Substantia nigra (tissue), 51 donors: ENCODE measurements at places on chromosomes 11 and 22.

- DNase-seq = no peak
Measured at GRCh38 chr22:27588268-27588667, 213.3 kb downstream of the MN1 start.

DNA sequence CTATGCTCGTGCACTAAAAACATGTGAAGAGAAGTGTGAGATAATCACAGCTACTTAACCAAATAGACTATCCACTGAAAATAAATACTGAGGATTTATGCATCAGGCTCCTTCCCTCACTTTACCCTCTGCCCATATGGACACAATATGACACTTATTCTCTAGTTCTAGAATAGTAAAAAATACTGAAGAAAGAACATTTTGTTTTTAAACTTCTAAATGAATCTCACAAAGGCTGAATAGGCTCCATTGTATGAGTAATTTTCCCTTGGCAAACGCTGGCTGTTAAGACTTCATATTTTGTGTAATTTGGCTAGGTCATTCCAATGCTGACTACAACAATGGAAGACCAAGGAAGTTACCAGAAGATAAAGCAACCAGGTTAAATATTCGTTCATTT, 9.9 kb downstream of the HPS5 start:
- no peak for DNase-seq

- DNase-seq = no peak
Measured at GRCh38 chr22:36981247-36981775, 37.9 kb downstream of the TST start.

DNA sequence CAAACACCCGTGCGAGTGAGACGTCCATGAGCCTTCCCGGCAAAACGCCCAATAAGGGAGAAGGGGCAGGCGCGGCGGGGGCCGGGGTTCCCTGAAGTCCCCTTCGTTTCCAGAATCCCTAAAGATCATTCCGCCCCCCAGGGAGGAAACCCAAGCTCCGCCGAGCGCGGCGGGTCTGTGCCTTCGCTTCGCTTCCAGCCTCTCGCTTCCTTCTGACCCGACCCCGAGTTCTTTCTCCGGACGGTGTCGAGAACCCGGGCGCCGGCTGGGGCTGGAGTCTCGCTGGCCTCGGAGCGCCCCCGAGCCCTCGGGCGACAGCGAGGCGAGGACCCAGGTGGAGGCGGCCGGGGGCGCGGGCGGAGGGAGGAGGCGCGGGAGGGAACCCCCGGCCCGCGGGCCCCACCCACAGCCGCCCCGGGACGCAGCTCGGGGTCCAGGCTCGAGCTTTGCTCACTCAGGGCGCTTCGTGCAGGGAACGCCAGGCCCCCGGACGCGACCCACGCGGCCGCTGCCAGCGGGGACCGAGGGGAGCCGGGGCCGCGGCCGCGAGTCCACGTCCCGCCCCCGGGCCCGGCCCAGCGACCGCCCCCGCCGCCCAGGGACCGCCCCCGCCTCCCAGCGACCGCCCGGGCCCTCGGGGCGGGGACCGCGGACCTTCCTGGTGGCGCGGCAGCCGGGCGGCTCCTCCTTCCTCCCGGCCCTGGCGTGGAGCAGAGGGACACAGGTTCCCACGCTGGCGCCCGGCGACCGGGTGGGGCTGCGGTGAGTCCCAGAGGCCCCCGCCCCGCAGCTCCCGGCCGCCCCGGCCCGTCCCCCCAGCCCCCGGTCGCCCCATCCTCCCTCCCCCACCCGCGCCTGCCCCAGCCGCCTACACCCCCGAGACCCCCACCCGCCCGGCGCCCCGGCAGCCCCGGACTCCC, at the start of gene PGGHG:
Gene PGGHG (plus strand): TSS at position 649 of the 920 bp plus-strand sequence. CDS start 691 bp downstream, outside the sequence.
- DNase-seq = peak; percentile 43

DNA sequence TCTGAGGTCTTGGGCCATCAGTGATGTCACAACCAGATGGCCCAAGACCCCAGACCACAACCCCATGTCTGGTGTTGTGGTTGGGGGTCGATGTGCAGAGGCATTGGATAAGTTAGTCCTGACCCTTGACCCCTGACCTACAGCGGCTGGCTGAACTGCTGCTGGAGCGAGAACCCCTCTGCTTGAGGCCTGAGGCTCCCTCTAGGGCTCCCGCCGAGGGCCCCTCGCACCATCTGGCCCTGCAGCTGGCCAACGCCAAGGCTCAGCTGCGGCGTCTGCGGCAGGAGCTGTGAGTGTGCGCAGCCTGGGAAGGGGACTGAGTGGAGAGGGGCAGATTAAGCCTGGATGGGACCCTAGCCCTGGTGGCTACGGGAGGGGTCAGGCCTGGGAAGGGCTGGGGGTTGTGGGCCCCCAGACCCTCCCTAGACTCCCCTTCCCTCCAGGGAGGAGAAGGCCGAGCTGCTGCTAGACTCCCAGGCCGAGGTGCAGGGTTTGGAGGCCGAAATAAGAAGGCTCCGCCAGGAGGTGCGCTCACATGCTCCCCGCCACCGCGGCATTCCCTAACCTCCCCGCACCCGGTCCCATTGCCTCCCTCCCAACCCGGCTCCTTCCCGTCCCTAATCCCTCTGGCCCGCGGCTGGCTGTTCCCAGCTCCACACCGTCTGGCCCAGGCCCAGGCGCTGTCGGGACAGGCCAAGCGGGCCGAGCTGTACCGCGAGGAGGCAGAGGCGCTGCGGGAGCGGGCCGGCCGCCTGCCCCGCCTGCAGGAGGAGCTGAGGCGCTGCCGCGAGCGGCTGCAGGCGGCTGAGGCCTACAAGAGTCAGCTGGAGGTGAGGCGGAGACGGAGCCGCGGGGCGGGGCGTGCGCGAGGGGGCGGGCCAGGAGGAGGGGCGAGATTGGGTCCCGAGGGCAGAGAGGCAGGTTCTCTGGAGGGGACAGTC, 2.1 kb downstream of the CCDC88B start:
- DNase-seq = peak; percentile 49
